NCI-H774 (cell line): ENCODE measurements at places on chromosomes 13 and 19.

DNA sequence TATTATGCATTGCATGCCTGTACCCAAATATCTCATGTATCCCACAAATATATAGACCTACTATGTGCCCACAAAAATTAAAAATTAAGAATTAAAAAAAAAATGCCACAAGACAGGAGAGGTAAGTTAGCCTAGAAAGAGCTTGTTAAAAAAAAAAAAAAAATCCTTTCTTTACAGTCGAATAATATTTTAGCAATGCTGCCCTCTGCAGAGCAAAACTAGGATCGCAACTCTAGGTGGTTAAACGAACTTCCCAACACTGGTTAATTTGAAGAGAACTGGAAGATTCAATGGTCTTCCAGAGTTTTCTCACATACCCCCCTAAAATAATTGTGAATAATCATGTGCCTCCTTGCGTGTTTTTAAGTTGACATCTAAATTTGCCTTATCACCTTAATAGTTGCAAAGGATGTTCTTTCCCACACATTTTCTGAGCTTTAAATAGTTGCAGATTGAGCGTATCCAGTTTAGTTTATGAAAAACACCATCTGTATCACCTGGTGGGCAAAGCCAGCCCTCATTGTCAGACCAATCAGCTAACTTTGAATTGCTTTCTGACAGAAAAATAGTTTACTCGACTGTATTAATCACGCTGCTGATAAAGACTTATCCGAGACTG lies 47.4 kb upstream of the RCBTB2 start:
- DNase-seq = peak; percentile 7

GRCh38 chr13:34647379-34648150 lies 294.5 kb upstream of the NBEA start:
- DNase-seq = no peak

GRCh38 chr13:23231241-23231640 lies 50.5 kb downstream of the SGCG start:
- DNase-seq = no peak

GRCh38 chr13:80552851-80553440 lies 212.0 kb upstream of the SPRY2 start:
- DNase-seq = no peak

DNA sequence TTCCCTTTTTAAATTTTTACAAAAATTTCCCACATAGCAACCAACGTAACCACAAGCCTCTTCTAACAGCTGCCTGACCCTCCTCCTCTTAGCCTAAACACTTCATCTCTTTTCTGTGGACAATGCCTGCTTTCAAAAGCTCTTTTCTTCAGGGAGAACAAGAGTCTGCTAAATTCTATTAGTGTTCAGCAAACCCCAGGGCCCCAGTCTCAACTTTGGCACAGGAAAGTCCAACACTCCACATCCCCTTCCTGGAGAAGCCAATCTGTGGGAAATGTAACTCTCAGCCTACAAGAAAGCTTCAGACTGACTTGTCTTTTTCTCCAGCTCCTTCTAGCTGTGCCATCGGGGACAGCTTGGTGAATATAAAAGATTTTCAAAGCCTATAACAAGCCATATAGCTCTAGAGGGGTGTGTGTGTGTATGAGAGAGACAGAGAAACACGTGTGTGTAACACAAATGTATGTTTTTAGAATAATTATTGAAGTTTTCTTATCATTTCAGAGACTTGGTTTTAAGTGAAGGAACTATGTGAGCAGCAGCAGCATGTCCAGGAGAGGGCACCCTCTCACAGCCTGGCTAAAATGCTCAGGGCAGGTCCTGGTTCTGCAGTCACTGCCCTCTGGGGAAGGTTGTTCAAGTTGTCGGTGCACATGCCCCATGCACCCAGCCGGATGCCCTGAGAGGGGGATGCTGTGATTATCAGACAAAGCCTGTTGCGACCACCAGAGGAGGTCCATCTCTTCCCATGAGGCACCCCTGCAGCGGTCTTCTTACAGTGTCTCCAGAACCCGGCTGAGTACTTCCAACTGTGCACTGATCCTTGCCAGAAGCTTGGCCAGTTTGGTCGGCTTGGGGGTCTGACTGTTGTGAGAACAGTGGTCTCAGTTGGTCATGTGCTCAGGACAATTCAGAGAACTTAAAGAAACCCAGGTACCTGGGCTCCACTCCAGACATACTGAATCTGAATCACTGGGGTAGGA lies 34.4 kb downstream of the CCDC70 start:
- DNase-seq = no peak

- no peak for DNase-seq
Measured at GRCh38 chr13:40697711-40698110, 31.3 kb upstream of the FOXO1 start.

GRCh38 chr19:14559916-14560775 lies 11.7 kb downstream of the NDUFB7 start:
- DNase-seq = no peak

- DNase-seq = no peak
Measured at GRCh38 chr13:88339271-88339741, 668.1 kb downstream of the SLITRK5 start.

- no peak for DNase-seq
Measured at GRCh38 chr19:5718579-5719273, 1.2 kb downstream of the LONP1 start.

- DNase-seq = no peak
Measured at GRCh38 chr13:54356849-54357248, 1328.2 kb downstream of the OLFM4 start.

DNA sequence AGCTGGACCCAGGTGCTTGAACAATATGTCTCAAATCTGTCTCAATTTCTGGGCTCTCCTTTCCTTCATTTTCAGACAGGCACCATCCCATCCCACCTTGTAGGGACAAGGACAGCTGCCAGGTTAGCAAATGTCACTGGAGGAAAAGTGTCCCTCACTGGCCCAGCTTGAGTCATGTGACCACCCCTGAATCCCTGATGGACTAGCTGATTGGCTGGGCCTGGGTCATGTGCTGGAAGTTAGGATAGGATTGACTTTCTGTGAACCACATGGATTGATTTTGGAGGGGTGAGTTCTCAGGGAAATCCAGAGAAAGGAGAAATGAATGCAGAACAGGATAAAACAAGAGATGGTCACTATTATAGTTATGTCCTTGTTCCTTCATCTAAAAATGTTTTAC lies 28.2 kb upstream of the FXYD3 start:
- DNase-seq = no peak

- DNase-seq = peak; percentile 58
Measured at GRCh38 chr19:1725100-1726064, 27.9 kb upstream of the ONECUT3 start.

DNA sequence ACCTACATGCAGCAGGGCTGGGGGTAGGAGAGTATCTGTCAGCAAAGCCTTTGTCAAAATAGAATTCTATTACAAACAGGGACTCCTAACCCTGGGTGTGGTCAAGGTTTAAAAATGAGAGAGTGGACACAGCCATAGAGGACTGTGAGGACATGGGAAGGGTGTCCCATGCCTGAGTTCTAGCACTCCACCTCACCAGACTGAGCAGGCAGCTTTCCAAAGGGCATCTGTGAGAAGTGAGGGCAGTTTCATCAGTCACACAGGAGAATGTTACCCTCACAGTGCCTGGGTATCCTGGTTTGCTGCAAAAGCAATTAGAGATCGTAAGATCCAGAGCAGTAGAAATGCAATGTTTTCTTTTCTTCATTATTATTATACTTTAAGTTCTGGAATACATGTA lies 174.9 kb upstream of the UBL3 start:
- DNase-seq = no peak

- no peak for DNase-seq
Measured at GRCh38 chr13:78238911-78239310, 320.3 kb upstream of the EDNRB start.

GRCh38 chr19:55385724-55386492 lies at the start of gene RPL28:
RPL28 (plus strand) TSS chr19:55385932; CDS start chr19:55386358, 426 bp downstream.
- peak; percentile 98 for DNase-seq

GRCh38 chr13:82501834-82502233 lies 1380.4 kb downstream of the SLITRK1 start:
- DNase-seq = no peak

- no peak for DNase-seq
Measured at GRCh38 chr19:7617172-7617571, 12.2 kb downstream of the XAB2 start.

DNA sequence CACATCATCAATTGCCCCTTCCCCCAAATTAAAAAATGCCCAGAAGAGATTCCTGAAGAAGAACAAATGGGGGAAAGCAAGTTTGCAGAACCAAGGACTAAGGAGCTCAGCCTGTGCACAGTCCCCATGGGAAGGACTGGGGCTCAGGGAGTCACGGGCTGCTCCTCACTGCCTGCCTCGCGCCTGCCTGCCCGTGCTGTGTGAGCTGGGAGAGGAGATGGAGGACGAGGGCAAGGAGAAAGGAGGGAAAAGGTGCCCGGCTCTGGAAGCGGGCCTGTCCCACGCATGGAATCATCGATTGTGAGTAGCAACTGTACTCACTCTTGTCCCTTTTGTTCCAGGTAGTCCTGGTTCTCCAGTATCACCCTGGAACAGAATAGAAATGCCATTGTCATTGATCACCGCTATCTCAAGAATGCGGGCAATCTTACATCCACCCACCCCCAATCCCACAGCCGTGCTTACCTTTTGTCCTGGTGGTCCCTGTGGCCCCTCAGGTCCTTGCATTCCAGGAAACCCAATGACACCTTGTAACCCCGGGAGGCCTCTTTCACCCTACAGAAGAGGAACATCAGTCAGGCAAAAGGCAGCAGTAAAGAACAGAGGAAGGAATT lies 93.4 kb downstream of the COL4A1 start:
- no peak for DNase-seq
